Colonic mucosa (tissue), 4 donors: ENCODE measurements at places on chromosomes 2 and 18.

DNA sequence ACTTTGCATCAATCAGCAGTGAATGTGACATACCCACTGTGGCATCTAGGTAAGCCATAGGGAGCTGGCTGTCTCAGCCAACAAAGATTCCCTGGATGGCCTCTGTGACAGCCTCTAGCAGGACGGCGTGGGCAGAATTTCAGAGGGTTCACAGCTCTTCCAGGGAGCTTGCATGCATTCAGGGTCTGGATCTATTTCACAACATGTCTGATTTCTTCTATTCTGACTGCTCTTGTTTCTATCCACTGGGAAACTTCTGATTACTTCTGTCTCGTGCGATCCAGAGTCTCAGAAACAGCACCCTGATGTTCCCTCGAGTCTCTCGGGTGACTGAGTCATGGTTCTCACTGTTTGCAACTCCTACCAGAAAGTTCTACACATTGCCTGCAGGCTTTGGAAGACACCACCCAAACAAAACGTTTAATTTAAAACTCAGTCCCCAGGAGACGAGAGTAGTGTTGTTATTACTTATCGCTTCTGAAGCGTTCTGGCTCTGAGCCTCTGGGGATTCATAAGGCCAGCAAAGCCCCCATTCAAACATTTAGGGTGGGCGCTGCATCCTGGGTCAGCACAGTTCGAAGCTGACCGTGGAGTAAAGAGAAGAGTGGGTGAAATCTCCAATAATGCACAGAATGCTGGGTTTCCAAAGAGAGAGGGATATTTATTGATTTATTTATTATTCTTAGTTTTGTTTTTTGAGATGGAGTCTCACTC is 41.9 kb upstream of the ODC1 start:
- peaks cover 10% of the 10 kb centered on the region for H3K4me1 ChIP-seq
- no peaks in the 10 kb centered on the region for H3K27me3 ChIP-seq
- no peak for DNase-seq

DNA sequence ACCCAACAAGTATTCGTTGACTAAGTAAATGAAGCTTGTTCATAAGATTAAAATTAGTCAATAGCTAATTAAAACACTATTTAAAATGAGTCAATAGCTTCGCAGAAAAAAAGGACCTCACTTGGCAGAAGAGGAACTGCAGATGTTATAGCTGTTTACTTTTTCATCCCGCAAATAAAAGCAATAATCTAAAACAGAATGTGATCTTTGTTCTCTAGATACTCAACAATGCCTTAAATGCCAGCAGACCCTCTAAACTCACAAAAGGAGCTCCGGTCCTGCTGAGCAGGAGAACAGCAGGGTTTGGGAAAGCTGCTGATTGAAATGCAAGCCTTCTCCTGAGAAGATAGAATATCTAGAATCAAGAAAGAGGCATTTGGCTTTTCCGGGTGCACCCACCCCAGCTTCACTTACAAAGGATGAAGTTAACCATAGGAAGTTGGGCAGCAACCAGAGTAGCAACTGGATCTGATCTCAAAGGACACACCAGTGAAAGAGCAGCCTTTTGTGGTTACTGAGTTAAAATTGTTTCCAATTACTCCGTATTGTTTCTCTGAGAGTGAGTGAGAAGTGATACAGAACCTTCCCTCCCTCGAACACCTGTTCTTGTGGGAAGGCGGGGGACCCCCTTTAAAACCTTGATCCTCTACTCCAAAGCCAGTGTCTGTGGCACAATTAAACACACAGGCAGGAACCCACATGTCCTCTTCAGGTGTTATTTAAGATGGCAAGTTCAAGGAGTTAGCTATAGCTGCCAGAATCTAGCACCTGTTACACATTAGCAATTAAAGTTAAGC is 6.8 kb downstream of the CCBE1 start:
- H3K27ac ChIP-seq, result no peak overlapping the region
- no peaks in the 10 kb centered on the region for H3K27me3 ChIP-seq
- H3K4me3 ChIP-seq, result no peak overlapping the region
- no peaks in the 10 kb centered on the region for H3K36me3 ChIP-seq
- DNase-seq, result no peak

DNA sequence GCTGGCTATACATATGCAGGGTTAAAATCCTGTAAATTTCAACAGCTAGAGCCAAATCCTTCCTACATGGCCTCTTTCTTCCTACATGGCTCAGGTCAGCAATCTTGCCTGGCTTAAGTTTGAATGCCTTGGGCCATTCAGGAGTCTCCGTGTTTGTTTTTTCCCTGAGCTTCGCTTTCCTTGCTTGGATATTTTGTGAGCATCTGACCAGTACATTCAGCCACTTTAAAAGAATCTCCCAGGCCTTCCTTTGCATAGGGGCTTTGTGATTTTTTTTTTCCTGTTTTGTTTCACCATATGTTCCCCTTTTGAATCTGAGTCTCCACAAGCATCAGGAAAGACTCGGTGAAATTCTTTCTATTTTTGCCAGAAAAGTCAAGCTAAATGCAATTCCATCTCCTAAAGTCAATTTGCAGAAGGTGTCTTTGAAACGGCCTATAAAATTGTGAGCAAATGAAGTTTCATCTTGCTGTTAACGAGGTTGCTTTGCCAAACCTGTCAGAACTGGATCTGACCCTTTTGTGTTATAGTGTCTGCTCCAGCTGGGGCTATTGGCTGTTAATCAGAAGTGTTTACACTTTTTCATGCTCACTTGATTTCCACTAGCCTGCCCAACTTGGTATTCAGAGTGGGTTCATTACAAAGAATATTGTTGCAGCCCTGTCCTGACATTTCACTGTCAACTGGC is 256.9 kb downstream of the DCC start:
- no peaks in the 10 kb centered on the region for H3K4me1 ChIP-seq
- H3K27me3 ChIP-seq, result no peaks in the 10 kb centered on the region
- H3K4me3 ChIP-seq, result no peak overlapping the region
- no peak for DNase-seq
- no peaks in the 10 kb centered on the region for H3K36me3 ChIP-seq
- H3K27ac ChIP-seq, result no peak overlapping the region

DNA sequence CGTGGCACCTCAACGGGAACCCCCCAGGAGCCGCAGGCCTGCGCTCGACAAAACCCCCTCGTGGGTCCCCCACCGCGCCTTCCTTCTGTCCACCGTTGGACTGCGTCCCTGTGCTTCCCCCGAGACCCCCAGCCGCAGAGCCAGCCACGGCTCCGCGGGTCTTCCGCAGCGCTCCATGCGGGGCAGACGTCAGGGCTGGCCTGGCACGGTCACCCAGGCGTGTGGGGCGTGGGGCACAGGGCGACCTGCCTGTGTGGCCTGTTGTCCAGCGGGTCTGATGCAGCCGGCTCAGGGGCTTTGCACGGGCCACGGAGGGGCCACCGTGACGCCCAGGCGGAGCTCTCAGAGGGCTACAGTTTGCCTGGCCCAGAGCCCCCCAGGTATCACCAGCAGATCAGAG is 11.0 kb downstream of the NFATC1 start:
- no peak for DNase-seq
- no peaks in the 10 kb centered on the region for H3K4me1 ChIP-seq
- H3K27ac ChIP-seq, result no peak overlapping the region
- no peaks in the 10 kb centered on the region for H3K27me3 ChIP-seq
- H3K4me3 ChIP-seq, result no peak overlapping the region

- no peaks in the 10 kb centered on the region for H3K36me3 ChIP-seq
- peak; percentile 13 for DNase-seq
- H3K27me3 ChIP-seq, result no peaks in the 10 kb centered on the region
- no peak overlapping the region for H3K27ac ChIP-seq
- H3K4me1 ChIP-seq, result no peaks in the 10 kb centered on the region
These were observed 75.2 kb upstream of the SMAD7 start for GRCh38 chr18:49025767-49026500.

DNA sequence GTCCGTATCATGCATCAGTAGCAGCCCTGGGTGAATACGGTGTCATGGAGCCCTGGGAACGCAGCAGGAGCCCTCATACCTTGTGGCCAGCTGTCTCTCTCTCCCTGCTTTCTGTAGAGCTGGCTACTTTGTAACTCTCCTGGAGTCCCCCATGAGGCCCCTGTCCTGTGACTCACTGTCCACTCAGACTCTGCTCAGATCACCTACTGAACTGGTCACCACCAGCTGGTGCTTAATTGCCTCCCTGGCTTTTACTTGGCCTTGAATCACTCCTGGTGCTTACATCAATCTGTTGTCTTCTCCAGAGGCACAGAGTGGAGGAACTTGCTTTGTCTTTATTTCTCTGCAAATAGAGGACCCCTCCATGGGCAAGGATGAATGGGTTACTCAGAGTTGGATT is 172.7 kb downstream of the HRH4 start:
- no peak for DNase-seq
- no peaks in the 10 kb centered on the region for H3K36me3 ChIP-seq
- H3K27me3 ChIP-seq, result no peaks in the 10 kb centered on the region

DNA sequence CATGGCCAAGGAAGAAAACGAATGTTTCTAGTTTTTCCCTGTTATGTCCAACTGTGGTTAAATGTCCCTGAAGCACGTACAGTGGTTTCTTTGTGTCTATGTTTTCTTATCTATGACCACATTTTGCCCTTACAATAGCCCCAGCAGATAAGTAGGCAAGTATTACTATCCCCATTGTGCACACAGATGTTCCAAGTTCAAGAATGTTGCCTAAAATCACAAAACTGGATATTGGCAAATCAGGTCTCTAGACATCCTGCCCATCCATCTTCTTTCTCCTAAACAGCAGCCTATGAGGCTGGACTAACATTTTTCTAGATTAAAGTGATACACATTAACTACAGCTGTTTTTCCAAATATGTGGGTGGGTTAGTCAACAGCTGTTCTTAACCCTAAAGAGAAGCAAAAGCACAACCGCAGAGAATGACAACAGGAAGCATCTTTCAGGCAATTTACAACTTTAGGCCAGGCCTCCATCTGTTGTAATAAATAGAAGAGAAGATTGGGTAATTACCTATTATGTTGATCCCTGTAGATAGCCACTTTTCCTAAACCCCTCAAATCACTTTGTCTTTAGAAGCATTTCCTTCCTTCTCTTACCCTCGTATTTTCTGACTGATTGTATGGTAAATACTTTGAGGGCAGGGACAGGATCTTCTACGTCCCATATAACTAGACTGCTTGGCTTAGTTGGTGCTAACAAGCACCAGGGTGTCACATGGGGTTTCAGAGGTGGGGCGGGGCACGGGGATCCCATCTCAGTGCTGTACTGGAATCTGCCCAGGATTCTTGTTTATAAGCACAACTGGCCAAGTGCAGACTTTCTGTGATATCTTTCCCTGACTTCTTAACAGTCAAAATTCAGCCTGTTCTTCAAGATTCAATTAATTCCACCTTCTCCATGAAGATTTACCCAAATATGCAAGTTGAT is 132.1 kb upstream of the SETBP1 start:
- no peaks in the 10 kb centered on the region for H3K27me3 ChIP-seq
- H3K4me3 ChIP-seq, result no peak overlapping the region
- no peaks in the 10 kb centered on the region for H3K4me1 ChIP-seq

DNA sequence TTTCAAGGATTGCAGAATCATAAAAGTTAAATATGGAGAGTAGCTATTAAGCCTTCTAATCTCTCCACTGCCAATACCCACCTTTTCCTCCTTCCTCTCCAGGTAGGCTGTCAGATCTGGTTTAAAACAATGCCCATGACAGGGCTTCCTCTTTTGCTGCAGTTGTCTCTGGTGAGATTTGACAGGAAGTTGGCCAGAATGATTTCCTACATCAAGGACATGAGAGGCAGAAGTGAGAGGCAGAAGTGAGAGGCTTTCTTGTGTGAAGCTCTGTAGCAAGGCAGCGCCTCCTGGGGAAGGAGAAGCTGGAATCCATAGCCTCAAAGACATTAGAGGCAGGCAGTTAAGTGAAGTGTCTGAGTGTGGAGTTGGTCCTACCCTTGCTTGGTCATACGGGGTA is 385.7 kb downstream of the HRH4 start:
- H3K36me3 ChIP-seq, result no peaks in the 10 kb centered on the region
- no peak overlapping the region for H3K27ac ChIP-seq
- no peaks in the 10 kb centered on the region for H3K27me3 ChIP-seq
- DNase-seq, result no peak
- H3K4me3 ChIP-seq, result no peak overlapping the region
- no peaks in the 10 kb centered on the region for H3K4me1 ChIP-seq

DNA sequence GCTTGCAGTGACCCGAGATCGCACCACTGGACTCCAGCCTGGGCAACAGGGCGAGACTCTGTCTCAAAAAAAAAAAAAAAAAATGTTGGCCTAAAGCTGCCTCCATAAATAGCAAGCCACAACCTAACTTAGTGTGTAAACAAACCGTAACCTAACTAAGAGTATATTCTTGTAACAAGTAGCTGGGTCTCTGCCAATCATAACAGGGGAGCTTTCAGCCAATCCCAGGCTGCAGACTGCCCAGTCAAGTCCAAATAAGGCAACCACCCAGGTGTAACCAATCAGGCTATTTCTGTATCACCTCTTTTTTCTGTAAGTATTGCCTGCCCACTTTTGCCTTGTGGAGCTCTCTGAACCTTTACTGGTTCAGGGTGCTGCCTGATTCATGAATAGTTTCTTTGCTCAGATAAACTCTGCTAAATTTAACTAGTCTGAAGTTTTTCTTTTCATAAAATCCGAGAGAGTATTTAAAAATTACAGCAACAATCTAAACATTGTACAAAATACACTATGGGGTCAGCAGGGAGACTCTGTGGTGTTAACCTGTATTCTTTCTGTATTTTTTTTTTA is 4.5 kb downstream of the PSTPIP2 start:
- no peak overlapping the region for H3K4me3 ChIP-seq
- H3K4me1 ChIP-seq, result peaks cover 4% of the 10 kb centered on the region
- no peaks in the 10 kb centered on the region for H3K36me3 ChIP-seq
- no peaks in the 10 kb centered on the region for H3K27me3 ChIP-seq
- DNase-seq, result no peak

GRCh38 chr2:187477051-187477450 is 29.0 kb upstream of the CALCRL start:
- H3K36me3 ChIP-seq, result no peaks in the 10 kb centered on the region
- H3K27me3 ChIP-seq, result no peaks in the 10 kb centered on the region
- no peak overlapping the region for H3K27ac ChIP-seq
- no peaks in the 10 kb centered on the region for H3K4me1 ChIP-seq
- H3K4me3 ChIP-seq, result no peak overlapping the region

GRCh38 chr18:41226186-41226585 is 728.8 kb upstream of the PIK3C3 start:
- no peaks in the 10 kb centered on the region for H3K36me3 ChIP-seq
- H3K4me3 ChIP-seq, result no peak overlapping the region
- H3K27me3 ChIP-seq, result no peaks in the 10 kb centered on the region
- DNase-seq, result no peak
- no peak overlapping the region for H3K27ac ChIP-seq

GRCh38 chr2:152005607-152006006 is 93.2 kb downstream of the CACNB4 start:
- no peak overlapping the region for H3K4me3 ChIP-seq
- H3K27me3 ChIP-seq, result no peaks in the 10 kb centered on the region
- DNase-seq, result no peak
- H3K27ac ChIP-seq, result no peak overlapping the region
- no peaks in the 10 kb centered on the region for H3K36me3 ChIP-seq
